ENCODE measurements at places on chromosomes 3 and 15.
A peak's percentile ranks its signal among the peaks of the same experiment; 100 is the strongest.

- peak; percentile 28 for DNase-seq
Measured at GRCh38 chr3:33883538-33883950, 85.1 kb downstream of the PDCD6IP start.

DNA sequence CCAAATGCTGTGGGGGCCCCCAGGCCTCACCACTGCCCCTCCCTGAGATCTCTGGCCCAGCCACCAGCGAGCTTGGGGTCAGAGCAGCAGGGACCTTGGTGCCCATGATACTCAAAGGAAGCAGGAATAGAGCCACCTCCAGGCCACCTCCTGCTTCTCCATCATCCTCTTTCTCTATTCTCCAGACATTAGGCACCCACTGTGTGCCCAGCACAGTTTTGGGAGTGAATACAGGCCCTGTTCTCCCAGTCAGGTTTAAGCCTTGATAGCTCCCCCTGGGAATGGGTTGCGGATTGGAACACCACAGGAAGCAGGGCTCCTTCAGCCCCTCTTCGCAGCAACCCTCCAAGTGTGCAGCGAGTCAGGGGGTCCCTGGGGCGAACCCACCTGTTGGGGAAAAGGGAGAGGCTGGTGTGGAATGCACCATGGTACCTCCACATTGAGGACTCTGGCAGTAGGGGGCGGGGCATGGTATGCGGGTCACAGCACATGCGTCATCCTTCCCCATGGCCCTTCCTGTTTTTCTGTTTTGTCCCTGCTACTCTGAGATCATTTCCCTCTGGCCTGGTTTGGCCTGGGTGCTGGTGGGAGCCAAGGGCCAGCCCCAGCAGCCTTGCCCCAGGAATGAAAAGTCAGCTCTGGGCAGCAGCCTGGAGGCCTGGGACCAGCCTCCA lies 14.2 kb upstream of the SEMA3B start:
- DNase-seq = no peak

DNA sequence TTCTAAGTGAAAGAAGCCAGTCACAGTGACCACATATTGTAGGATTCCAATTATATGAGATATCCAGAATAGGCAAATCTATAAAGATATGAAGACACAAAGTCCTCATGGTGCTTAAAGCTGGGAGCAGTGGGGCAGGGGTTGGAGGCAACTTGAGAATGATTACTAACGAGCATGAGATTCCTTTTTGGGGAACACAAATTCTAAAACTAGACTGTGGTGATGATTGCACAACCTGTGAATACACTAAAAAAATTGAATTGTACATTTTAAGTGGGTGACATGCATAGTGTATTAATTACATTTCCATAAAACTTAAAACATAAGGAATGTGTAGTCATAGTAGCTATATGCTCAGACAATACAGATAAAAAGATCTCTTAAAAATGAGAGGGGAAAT lies 103.2 kb downstream of the DPH6 start:
- DNase-seq = no peak

DNA sequence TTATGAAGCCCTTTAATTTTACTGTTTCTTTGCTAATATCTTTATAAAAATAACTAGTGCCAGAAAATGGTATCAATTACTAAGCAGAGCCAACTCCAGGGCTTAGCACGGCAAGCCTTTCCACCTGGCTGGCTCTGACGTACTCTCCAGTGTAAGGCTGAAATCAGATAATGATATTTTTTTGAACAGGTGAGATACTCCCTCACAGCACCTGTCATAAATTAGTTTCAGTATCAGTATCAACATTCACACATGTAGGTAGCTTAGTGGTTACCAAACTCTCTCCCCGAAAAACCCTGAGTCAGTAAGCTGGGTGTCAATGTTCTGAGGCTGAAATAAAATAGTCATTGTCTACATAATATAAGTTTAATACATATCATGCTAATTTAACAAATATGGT lies 710.1 kb downstream of the SQOR start:
- no peak for DNase-seq

DNA sequence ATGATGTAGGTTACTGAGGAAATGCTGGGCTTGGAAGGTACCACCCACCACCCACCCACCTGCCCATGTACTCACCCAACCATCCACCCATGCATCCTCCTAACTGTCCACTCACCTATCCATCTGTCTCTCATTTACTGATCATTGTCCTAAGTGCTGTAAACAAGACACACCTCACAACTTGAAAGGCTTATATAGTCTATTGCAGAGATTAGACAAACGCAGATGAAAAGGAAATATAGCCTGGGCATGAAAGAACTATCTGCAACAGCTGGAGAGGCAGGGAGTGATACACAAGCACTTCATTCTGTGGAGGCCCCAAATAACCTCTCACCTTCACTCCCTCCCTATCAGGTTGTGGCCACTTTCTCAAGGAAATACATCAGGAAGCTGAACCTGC lies 54.0 kb downstream of the DAPK2 start:
- DNase-seq = no peak

DNA sequence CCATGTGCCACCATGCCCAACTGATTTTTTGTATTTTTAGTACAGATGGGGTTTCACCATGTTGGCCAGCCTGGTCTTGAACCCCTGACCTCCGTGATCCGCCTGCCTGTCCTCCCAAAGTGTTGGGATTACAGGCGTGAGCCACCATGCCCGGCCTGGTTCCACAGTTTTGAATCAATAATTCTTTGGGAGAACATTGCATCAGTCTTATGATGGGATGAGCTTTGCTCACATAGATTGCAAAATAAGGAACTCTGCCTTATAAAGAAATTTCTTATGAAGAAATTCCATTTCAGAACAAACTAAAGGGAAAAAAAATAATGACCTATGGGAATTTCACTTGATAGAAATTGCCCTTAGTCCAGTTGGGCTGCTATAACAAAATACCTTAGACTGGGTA lies 15.8 kb upstream of the TMPRSS7 start:
- no peak for DNase-seq

DNA sequence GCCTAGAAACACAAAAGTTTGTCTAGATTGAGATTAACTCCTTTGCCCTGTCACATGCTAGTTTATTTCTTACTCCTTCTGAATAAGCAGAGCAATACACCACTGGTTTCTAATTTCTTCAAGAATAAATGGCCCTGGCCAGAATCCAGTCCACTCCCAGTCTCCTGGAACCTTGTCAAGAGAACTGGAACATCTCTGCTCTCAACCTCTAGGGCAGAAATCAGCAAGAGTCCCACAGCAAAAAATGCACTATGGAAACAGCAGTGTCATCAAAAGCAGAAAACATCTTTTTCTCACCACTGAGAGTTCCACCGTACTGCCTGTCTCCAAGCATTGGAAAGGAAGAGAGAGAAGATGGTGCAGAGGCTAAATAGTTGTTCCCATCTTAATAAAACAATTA lies 35.9 kb upstream of the PPP2R3A start:
- no peak for DNase-seq

DNA sequence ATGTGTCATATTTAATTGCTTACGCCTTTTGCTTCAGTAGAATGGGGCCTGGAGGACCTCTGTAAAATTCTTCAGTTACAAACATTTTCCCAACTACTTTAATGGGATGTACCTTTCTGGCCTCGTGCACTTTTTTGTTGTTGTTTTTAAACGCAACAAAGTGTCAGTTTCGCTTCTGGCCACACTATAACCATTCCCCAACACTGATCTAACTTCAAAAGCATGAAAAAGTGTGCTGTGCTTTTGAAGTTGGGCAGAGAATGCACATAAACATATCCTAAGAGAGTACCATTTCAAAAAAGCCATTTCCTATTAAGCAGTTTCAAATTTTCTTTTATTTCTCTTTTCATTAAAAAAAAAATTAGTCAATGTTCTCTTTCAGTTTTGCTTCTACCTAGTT lies 435.8 kb downstream of the CNTN6 start:
- no peak for DNase-seq

DNA sequence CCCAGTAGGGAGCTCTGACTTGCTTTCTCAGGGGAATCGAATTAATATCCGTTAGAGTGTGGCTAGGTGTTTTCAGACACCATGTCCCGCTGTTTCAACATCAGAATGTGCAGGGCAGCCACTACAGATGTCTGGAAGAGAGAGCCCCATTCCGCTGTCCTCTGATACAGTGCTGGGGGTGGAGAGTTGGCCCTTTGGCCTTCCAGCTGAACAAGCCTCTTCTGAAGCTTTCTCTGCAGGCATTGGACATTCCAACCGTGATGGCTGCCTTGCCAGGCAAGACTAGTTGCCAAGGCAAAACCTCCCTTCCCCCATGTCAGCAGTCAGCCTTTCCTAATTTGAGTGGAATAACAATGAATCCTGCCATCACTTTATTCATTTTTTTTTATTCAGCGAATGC lies 1.5 kb downstream of the FAH start:
- no peak for DNase-seq

DNA sequence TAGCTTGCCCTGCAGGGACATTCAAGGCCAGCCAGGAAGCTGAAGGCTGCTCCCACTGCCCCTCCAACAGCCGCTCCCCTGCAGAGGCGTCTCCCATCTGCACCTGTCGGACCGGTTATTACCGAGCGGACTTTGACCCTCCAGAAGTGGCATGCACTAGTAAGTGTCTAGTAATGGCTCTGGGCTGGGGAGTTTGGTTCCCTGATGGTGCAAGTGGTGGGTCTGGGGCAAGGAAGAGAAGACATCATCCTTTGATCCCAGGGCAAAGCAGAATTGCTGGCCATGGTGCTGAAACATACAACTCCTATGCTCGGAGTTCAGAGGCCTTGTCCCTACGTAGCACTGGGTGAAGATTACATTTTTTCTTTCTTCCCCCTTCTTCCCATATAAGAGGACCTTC lies 311.4 kb downstream of the EPHB1 start:
- no peak for DNase-seq

GRCh38 chr3:17384567-17385296 lies 357.7 kb downstream of the TBC1D5 start:
- no peak for DNase-seq

DNA sequence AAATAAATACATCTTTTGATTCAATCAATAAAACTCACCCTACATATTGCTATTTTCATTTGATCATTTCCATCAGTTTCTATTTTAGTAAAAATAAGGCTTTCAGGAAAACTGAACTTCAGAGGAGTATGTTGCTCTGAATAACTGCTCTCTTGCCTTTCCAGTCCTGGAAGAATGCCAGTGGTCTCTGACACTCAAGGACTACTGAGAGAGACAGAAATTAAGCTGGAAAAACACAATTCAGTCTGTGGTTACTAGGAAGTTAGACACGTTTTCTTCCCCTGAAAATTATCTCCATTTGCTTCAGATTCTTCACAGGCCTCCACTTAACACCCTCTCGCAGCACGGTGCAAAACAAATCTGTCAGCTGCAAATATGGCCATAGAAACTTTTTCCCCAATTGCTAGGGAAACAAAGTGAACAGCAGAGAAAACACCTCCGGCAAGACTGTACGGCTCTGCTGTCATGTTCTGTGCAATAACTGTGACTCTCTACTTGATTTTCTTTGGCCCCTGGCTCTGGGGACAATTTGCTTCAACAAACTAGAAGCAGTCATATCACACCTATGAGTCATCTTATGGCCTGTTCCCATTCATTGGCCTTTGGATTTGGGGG lies 353.0 kb downstream of the MAGI1 start:
- DNase-seq = no peak

- no peak for DNase-seq
Measured at GRCh38 chr3:10377148-10377725, 56.3 kb upstream of the SEC13 start.

DNA sequence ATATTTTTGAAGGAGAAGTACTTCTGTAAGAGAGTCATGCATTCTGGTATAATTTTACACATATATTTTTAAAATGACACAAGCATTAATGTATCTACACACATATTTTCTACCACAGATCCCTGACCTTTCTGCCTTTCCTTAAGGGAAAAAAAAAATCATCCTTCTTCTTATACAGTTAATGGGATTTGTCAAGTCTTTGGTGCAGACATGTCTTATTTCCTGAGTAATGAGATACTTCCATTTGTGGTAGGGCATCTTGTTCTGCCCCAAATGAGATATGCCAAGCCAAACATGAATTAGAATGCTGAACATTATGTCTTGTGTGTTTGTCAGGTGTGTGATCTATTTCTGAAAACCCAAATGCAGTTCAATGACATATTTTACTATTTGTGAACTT lies 329.9 kb downstream of the RBMS3 start:
- no peak for DNase-seq

GRCh38 chr3:59263152-59263551 lies 213.3 kb upstream of the CFAP20DC start:
- DNase-seq = no peak

DNA sequence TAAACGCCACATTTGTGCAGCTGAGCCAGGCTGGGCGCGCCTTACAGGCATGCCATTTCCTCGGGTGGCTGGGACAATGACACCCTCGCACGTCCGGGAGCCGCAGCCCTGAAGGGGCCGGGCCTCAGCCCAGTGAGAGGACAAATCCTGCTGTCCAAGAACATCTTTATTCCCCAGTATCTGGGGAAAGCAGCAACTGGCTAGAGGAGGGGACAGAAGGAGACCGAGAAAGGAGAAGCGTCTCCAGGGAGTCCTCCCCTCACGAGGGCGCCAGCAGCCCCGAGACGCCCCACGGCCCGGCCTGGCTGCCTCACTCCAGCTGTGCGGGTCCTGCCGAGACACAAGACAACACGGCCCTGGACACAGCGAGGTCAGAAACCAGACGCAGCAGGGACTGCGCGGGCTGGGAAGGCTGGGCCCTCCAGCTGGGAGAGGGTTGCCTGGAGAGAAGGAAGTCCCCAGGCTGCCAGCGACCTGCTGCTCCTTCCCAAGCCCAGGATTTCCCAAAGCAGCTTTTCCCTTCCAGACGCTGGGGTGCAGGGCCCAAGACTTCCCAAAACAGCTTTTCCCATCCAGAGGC lies 130.2 kb downstream of the CHSY1 start:
- DNase-seq = peak; percentile 30

- DNase-seq = no peak
Measured at GRCh38 chr3:105826778-105827634, 41.8 kb downstream of the CBLB start.

DNA sequence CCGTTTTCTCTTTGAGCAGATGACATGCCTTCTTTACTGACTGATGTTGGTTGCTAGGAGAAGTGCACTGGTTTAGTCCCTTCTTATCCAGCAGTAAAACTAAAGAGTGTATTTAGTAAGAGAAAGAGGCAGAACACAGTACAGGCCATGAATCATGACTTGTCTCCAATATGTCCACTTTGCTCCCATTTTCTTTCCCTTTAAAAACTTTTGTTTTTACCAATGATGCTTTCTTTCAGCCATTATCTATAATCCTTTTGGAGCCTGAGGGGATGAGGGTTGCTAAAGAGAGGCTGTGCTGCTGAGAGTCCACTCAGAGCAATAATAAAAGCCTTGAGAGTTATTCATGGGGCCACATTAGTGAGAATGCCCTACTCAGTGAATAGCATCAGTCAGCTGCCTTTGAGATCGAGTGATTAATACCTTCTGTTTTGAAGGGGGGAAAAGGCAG lies 12.2 kb downstream of the ROBO2 start:
- DNase-seq = no peak

Data from stimulated activated CD4-positive, alpha-beta T cell treated with anti-CD3 and anti-CD28 coated beads, Interleukin-2, amount 100 ng/mL, for 48 hours (primary cell).